ENCODE measurements at places on chromosomes 1 and 21.

DNA sequence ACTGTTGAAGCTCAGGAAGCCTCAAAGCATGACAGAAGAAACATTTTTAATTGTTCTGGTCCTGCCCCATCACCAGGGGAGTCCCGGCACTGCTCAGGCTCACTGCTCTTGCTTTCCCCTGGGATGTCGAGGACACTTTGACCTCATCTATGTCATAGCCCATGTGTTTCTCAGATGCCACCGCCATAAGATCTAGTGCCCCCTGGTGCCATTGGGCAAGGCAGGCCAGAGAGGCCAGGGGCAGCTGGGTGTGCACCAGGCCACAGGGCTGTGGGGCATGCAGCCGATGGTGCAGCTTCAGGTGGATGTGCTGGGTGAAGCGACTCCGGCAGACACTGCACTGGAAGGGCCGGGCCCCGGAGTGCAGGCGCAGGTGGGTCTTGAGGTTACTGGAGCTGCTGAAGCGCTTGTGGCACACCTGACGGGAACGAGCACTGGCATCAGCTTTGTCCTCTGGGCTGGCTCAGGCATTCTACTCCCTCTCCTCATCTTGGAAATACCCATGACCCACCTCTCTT, 7.7 kb upstream of the CRYBG2 start:
- no peak for DNase-seq

DNA sequence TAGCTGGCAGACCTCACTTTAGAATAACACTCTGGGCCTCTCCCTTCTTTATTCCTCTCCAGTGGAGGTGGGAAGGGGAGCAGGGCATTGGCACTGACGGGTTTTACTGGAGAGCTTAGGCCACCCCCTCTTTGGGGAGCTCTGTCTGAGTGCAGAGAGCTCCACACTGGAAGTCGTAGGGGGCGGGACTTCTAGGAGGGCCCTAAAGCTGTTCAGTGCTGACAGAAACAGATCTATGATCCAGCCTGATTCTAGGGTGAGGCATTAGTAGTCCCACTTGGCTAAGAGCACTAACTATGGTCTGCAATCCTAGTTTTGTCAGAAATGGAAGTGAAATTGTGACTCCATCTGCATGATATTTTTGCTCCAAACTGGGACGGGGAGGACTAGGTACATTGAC, 138.7 kb downstream of the MIS18A start:
- DNase-seq = no peak

GRCh38 chr1:201841265-201841912, 12.4 kb downstream of the IPO9 start:
- DNase-seq = no peak

DNA sequence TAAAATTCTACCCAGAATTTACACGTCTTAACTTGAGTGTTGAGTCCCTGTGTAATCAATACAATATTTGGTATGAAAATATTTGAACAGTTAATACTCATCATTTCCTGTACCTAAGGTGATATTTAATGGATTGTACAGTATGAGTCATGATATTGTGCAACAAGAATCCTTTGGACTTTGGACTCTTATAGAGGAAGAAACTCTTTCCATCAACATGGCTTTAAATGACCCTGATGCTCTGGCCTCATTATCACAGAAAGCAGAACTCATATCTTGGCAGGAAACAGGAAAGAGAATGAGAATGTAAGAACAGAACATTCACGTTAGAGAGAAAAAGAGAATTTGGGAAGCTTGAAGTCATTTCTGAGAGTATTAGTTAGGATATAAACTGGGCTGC, 168.8 kb upstream of the B3GALT2 start:
- DNase-seq = no peak
